ENCODE measurements at places on chromosomes 7 and 10.
A peak's percentile ranks its signal among the peaks of the same experiment; 100 is the strongest.

- no peak for DNase-seq
Measured at GRCh38 chr10:79116368-79116767, 47.6 kb downstream of the ZMIZ1 start.

DNA sequence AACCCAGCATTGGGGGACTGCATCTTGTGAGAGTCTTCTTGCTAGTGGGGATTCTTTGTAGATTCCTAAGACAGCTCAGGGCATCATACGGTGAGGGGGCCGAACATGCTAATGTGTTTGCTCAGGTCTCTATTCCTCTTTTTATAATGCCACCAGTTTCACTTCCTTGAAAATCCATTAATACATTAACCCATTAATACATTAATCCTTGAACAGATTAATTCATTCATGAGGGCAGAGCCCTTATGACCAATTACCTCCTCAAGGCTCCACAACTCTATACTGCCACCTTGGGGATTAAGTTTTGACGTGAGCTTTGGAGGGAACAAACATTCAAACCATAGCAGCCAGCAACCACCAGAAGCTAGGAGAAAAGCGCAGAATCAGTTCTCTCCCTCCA, 67.2 kb upstream of the POT1 start:
- no peak for DNase-seq

DNA sequence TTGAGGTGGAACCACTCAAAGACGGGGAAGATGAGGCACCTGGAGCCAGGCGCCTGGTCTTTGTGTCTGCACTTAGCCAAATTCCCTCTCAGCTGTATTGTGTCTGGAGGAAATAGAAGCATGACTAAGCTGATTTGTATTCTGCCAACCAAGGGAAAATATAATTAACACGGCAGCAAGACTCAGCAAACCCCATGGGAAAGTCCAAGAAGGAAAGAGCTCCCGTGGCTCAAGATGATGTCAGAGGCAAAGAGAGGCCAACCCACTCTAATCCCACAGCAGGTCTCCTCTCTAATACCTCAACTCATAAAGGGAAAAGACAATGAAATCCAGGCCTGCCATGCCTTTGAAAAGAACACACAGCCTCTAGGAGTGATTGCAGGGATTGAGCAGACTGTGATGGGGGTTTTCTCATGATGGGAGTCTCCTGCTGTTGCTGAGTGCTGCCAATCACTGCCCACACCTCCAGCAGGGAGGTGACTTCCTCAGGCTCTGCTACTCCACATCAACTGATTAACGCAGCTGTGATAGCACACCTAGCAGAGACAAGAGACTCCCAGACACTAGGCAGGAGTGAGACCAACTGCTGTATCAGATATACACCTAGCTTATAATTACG, 255.5 kb upstream of the C7orf33 start:
- no peak for DNase-seq

DNA sequence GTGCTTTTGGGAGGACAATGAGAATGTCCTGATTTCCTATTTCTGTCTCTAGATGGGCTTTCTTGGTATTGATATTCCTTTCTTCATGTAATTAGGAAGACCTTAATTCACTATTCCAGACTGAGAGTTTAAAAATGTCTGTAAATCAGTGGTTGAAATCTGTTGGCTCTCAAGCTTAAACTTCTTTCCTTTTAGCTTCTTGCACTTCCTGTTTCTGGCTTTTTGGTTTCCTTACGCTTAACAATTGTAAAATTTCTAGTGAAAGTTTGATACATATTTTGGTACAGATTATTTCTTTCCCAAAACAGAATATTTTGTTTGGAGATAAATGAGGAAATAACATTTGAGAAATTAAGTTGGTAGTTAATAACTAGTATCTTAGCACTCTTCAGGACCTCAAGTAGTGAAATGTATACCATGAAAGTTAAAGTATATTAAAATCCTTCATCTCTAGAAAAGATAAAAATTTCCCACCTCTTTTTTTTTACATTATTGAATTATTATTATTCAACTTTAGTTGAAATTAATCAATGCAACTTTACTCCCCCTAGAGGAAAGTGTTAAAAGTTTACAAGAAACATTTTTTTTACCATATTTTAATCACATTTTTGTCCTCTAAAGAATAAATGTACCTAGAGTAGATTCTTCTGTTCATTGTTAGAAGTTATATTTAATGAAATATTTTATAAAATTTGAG, 137.2 kb downstream of the PHTF2 start:
- DNase-seq = peak; percentile 21

- DNase-seq = no peak
Measured at GRCh38 chr7:152893801-152894294, 134.3 kb downstream of the ACTR3B start.

DNA sequence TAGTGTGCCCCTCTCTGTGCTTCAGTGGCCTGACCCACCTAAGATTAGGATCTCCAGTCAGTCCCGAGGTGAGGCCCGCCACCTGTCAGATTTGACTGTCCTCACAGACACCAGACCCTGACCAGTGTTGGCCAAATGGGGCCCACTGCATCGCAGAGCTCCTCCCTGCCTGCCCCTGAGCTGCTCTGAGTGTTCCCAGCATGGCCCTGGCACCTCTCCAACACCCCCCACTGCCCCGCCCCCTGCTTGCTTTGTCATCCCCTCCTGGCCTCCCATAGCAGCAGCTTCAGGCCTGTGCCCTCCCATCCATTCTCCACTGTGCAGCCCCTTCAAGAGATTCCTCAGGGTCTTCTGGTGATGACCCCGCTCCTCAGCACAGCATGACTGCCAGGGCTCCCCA, 67.6 kb downstream of the C10orf120 start:
- no peak for DNase-seq

DNA sequence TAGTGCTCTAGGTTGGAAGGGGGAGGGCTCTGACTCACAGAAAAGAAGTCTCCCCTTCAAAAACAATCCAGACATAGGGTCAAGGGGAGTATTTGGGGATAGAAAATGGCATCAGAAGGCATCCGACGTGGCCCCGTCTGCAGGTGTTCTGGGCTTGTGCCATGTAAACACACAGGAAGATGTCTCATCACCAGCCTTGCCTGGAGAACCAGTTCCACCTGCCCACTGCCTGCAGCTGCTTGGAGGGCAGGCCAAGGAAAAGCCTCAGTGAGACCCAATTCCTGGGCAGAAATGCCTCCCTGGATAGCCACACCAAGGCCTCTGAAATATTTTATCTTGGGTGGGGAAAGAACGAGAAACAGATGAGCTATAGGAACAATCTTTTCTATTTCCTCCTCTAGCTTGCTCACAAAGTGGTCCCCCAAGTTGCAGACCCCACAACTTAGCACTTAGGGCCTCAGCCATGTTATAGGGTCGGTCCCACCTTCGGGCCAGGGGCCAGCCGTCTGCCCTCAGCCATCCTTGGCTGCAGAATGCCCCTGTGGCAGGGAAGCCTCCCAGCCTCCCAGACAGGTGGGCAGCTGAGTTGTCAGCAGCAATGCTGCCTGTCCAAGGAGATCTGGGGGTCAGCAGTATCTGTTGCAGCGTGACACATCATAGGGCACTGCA, 54.3 kb upstream of the ECHDC3 start:
- no peak for DNase-seq

DNA sequence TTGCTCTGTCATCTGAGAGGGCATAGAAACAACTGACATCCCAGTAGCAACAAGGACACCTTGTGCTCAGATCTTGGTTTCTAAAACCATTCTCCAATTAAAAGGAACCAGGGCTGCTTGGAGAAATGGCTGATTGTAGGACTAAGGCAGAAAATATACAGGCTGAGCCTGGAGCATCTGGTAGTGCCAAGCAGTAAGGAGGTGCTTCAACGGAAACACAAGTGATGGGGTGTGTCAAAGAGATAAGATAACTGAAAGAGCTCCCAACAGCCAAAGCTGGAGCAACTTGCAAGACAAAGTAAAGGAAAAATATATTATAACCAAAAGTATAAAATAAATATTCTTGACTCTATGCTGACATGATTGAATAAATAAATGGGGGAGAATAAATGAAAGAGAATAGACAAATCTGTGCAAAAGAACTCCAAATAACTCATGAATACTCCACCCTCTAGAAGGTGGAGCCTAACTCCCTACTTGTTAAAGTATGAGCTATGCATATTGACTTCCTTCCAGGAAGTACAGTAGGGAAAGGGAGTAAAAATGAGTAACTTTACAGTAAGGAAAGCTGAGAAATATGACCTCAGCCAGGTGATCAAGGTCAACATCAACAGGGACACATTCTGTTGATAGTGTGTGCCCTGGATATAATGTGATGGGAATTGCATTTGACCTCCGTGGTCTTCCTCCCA, 162.4 kb downstream of the NOC3L start:
- no peak for DNase-seq

- no peak for DNase-seq
Measured at GRCh38 chr7:38907066-38907465, 1.9 kb downstream of the VPS41 start.

DNA sequence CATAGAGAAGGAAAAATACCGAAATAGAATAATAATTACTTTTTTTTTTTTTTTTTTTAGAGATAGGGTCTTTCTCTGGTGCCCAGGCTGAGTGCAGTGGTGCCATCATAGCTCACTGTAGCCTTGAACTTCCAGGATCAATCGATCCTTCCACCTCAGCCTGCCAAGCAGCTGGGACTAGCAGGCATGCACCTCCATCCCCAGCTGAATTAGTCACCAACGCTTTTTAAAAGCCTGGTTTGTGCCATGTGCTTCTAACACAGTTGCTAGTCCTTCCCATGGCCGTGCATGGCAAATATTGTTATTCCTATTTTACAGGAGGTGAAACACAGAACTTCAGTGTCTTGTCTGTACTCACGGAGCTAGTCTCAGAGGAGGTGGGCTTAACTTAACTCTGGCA, 23.2 kb downstream of the LYZL2 start:
- no peak for DNase-seq

- no peak for DNase-seq
Measured at GRCh38 chr7:91310830-91311460, 46.7 kb downstream of the FZD1 start.

- no peak for DNase-seq
Measured at GRCh38 chr7:140458201-140458600, 21.1 kb downstream of the MKRN1 start.

- peak; percentile 15 for DNase-seq
Measured at GRCh38 chr7:155698633-155699032, 54.2 kb downstream of the RBM33 start.

- no peak for DNase-seq
Measured at GRCh38 chr7:131365838-131366237, 38.2 kb downstream of the MKLN1 start.

- DNase-seq = no peak
Measured at GRCh38 chr10:58704226-58704625, 191.6 kb downstream of the BICC1 start.

DNA sequence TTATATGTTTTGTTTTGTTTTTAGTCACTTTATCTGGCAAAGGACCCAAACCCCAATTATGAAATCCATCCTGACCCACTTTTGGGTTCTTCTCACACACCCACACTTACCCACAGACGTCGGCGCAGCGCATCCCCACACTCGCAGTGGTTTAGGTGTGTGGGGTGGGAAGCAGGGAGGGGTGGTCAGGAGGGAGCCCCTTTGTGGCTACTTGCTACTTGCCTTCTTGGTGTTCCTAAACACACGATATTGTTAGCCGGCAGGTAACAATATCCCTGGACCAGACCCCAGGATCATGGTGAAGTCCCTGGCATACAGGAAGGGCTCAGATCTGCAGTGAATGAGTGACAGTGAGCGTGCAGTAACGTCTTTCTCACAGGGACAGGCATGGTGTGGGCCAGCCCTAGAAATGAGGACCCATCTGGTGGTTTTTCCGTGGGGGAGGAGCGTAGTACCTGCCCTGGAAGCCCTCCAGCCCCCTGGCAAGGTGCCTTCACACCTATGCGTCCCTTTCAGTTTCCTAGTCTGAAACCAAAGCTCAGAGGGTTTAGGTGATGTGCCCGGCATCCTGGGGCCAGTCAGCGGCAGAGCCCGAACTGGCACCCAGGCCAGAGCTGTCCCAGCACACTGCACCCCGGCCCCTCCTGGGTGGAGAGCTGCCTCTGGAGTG, 4.4 kb downstream of the SPOCK2 start:
- DNase-seq = no peak

DNA sequence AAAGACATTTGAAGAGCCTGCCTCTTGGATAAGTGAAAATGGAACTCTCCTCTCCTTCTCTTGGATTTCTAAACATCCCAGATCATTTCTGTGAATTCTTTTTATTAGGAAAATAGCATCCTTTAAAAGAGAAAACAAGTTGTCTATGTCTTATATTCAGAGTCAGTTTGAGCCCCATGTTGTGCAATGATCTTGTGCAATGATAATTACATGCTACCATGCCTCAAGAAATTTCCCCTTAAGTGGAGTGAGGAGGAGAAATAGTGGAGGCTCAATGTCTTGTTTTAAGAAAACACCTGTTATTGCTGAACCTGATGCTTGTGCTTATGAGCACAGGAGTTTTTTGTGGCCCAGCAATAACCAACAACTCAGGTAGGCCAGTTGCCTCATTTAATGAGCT, 103.6 kb downstream of the NPSR1 start:
- no peak for DNase-seq

GRCh38 chr7:158588085-158588877, 658 bp upstream of the PTPRN2 start:
- DNase-seq = no peak

GRCh38 chr7:1298931-1299885, 66.5 kb downstream of the UNCX start:
- no peak for DNase-seq

DNA sequence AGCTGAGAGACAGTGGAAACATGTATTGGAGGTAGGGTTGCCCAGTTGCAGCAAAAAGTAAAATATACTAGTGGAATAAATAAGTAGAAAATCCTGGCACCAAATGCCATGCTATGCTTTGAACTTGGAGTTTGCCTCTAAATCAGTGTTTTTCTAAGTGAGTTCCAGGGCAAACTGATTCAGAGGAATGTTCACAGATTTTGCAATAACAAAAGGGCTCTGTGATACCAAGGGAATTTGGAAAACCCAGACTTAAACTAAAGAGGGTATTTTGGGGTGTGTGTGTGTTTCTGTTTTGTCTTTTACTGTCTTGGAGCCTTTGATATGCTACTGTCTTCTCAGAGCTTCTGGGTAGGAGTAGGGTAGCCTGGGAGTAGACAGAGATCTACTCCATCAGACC, 39.9 kb downstream of the SLC26A4 start:
- DNase-seq = peak; percentile 54

GRCh38 chr7:20216406-20217036, 663 bp downstream of the MACC1 start:
- DNase-seq = no peak

DNA sequence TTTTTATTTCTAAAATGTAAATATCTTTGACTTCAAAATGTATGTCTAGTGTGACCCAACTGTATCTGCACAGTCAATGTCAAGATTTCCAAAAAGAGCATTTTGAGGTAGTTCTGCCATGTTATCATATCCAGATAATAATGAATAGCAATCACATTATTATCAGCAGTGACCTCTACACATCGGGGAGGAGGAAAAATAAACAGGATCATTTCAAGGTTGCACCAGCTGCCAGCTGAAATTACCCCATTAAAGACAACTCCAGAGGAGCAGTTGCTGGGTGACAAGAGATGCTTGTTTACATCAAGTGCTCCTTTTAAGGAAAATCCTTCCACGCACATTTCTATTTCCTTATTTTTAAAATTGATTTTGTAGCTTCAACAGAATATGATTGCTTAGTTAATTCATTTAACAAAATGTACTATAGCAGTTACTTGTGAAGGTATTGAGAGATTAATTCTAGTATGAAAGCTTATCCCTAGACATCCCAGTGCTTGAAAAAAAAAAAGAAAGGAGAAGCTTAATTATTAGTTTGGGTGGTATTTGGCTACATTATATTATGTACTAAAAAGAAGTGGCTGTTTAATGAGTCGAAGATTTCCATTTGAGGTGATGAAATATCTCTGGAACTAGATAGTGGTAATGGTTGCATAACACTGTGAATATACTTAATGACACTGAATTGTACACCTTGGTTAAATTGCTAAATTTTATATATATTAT, 19.3 kb upstream of the SLC35G1 start:
- no peak for DNase-seq

- DNase-seq = no peak
Measured at GRCh38 chr7:32881074-32881982, 10.2 kb downstream of the KBTBD2 start.
